ENCODE measurements at places on chromosomes 11 and 22.

DNA sequence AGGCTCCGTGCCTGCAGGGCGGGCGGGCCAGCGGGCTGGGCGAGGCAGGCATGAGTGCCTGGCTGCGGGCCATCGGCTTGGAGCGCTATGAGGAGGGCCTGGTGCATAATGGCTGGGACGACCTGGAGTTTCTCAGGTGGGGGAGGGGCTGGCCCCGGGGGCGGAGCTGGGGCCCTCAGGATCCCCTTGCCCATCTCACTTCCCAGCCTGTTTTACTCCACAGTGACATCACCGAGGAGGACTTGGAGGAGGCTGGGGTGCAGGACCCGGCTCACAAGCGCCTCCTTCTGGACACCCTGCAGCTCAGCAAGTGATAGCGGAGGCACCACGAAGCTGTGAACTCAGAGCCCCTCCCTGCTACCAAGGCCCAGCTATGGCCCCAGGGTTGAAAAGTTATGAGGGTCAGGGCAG, 5.9 kb downstream of the PHOX2A start:
- DNase-seq: peak; percentile 46

- no peak for DNase-seq
These were observed 42.7 kb downstream of the OR5B17 start for GRCh38 chr11:58316142-58316541.

DNA sequence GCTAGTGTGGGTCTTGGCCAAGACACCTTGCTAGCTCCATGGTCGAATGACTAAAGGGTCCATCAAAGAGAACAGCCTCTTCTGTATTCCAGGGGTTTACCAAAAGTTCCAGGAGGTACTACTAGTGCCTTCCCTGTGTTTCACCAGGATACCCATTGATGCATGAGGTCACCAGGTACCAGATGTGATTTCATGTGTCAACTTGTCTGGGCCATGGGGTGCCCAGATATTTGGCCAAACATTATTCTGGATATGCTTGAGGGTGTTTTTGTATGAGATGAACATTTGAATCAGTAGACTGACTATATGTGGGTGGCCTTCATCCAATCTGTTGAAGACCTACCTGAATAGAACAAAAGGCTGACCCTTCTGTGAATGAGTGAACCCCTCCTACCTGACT, 92.8 kb downstream of the GALNT18 start:
- DNase-seq: no peak

DNA sequence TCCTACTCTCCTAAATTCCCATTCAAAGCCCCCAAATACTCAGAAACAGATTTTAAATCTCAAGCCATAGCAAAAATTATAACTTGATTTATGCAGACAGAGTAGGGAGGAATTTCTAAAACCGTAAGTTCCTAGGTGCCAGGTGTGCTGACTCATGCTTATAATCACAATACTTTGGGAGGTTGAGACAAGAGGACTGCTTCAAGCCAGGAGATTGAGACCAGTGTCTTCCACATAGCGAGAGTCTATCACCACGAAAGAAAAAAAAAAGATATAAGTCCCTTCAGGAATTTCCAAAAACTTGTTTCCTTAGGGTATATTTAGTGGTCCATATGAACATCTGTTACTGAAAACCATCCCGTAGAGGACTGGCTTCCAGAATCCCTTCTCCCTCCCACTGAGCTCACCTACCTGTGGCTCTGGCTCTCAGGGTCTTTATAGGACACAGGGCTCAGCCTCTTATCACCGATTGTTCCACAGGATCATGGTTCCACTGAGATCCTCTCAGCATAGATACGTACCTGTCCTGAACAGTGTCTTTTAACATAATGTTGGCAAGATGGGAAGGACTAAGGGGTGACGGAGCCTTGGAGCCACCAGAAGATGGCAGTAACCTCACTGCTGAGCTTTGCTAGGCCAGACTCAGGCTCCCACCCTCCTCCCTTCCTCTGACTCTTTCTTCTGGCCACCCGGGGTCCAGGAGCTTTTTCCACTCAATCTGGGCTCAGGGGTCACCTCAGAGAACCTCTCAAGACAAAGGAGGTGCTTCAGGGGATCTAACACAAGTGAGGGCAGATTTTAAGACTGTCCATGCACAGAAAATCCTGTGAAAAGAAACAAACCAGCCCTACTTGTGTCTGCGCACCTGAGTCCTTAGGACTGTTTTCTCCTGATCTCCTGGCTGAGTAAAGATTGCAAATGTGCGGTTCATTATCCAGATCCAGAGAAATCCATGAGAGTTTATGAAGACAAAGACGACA, 117.5 kb upstream of the TOP3B start:
- no peak for DNase-seq

DNA sequence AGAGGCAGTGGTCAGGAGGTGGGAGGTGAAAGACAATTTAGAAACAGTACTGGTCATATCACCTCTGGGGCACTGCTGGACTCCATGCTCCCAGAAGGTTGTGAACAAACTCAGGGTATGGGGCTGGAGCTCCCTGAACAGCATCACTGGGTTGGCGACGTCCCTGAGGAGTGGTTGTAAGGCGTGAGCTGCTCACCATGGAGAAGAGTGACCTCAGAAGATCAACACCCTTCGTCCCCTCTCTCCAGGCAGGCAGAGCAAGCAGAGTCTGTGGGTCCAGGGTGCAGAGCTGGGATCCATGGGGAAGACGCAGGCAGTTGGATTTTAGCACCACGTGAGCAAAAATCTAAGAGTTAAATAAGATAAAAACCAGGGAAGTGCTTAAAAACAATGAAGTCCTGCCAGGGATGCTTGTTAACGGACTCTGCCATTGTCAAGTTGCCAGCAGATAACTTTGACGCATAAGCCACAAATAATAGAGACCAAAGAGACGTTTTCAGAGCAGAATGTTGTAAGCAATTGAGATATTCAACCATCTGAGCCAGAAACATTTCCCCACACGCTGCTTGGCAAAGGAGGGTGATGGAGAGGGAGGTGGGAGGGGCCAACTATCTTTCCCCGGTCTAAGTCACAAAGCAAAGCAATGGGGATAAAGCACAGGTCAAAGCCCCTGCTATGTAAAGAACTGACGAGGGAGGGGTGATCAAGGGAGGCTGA, 13.6 kb downstream of the PNPLA5 start:
- DNase-seq: no peak

DNA sequence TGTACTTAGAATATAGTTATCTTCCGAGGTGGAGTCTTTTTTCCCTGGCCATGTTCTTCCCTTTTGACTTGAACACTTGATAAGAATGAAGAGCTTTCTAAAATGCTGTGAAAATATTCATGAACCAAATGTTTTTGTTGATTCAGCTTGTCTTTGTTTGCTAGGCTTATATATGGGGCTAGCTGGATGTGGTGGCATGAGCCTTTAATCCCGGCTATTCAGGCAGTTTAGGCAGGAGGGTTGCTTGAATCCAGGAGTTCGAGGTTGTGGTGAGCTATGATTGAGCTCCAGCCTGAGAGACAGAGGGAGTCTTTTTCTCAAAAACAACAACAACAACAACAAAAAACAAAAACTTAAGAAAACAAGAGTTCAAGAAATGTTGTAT, 23.1 kb downstream of the CBL start:
- DNase-seq: no peak

DNA sequence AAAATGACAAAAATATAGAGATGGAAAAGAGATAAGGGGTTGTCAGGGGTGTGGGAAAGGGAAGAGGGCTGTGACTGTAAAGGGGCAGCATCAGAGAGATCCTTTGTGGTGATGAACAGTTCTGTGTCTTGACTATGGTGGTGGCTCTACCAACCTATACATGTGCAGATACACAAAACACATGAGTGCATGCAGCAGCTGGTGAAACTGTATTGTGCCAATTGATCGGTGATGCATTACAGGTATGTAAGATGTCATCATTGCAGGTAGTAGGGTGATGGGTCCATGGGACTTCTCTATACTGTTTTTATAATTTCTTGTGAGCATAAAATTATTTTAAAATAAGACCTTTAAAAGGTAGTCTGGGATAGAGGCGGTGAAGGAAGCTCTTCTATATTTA, 24.1 kb upstream of the ZDHHC13 start:
- DNase-seq: no peak

GRCh38 chr11:15629690-15630321, 515.1 kb downstream of the INSC start:
- no peak for DNase-seq

DNA sequence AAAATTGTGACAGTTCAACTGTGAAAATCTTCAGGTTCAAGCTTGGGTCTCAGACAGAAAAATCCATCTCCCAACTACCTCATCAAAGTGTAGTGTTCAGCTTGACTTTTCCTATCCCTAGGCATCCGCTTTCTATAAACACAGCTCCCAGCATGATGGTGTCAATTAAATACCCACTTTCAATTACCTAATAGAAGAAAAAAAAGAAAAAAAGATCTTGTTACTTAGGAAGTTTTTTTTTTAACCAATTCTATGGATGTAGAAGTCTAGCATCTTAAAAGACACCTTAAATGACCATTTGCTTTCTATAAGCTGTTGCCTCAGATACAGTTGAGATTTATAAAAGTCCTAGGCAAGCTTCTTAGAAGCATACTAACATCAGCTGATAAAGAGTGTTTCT, 244.1 kb upstream of the MTNR1B start:
- no peak for DNase-seq

DNA sequence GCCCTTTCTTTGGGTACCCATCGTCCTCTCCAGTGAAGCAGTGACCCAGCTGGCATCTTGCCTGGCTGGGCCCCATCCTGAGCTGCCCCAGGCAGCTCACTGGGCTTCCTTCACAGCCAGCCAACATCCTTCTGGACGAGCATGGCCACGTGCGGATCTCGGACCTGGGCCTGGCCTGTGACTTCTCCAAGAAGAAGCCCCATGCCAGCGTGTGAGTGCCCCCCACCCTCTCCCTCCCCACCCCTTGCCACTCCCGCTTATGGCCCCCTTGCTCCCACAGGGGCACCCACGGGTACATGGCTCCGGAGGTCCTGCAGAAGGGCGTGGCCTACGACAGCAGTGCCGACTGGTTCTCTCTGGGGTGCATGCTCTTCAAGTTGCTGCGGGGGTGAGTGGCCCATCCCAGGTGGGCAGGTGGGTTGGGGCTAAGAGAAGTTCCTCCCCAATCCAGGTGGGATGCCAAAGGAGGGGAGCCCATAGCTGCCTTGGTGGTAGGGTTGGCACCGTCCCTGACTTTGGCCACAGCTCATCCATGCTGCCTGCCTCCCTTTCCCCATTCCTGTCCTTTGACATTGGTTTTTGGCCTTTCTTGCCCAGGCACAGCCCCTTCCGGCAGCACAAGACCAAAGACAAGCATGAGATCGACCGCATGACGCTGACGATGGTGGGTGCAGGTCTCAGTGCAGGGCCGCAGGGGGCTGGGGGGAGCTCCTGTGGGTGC, 6.8 kb upstream of the ANKRD13D start:
- DNase-seq: no peak

DNA sequence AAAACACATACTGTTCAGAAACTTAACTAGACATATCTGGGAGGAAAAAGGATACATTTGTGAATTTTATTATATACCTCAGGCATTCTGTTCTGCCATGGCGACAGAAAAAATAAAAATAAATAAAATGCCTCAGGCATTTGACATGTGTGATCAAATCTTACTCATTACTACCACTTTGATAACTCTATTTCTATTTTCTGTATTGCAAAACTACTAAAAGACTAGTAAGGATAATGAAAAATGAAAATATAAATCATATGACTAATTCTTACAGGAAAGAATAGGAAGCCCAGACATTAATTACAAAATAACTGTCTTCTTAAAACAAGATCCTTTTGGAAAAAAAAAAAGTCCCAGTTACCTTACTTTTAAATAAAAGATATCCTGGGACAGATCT, 5.3 kb downstream of the PICALM start:
- DNase-seq: no peak

- DNase-seq: no peak
These were observed 323 bp upstream of the HIKESHI start for GRCh38 chr11:86301742-86302091.

DNA sequence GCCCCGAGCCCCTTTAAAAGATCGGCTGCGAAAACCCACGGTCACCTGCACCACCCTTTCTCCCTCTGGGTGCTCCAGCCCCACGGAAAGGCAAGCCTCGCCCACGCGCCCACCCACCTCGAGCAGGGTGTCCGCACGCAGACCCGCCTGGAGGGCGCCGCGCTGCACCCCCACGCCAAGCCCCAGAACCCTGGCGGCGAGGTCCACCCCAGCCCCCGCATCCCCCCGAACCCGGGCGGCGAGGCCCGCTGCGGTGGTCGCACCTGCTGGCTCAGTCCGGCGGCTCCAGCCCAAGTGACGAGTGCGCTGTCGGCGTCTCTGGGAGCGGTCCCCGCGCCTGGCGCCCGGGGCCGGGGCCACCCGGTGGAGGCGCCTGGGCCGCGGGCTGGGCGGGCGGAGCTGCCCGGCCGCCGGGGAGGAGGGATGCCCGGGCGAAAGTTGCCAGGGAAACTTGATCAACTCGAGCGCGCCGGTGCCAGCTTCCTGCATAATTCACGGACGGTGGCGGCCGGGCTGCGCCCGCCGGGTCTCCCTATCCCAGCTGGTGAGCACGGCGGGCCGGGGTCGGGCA, 1.1 kb downstream of the SHANK2 start:
- DNase-seq: no peak

- DNase-seq: no peak
These were observed 15.3 kb upstream of the GAB2 start for GRCh38 chr11:78432956-78433355.

DNA sequence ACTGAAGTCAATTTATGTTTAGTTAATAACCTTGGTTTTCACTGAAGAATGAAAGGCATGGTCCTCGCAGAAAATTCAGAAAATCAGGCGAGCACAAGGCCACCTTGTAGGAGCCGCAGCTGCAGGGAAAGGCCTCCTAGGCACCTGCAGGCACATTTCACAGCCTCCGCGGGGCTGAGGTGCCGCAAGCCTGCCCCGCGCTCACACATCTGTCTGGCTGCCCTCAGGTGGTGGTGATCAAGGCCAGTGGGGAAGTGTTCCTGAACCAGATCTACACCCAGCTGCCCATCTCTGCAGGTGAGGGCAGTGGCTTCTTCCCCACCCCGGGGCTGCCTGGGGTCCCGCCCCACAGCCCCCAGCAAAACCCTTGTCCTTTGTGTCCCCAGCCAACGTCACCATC, 10.5 kb downstream of the MUC5AC start:
- no peak for DNase-seq

- DNase-seq: peak; percentile 90
These were observed 13.9 kb downstream of the SLC35E4 start for GRCh38 chr22:30649430-30650007.

GRCh38 chr11:75509020-75509720, 16.6 kb downstream of the GDPD5 start:
- DNase-seq: no peak

Measured in activated naive CD4-positive, alpha-beta T cell treated with Interleukin-2 at 50 U/mL for 16 hours (primary cell).